ENCODE measurements at places on chromosomes 3 and 15. TPM values are rescaled to one million over a fixed set of nuclear protein-coding genes. Genes with fewer than 3 reads are reported as not detected.

ERICH6 gene
- total RNA-seq, result not detected

CCDC191 gene
- 1.4 TPM for total RNA-seq

DNA sequence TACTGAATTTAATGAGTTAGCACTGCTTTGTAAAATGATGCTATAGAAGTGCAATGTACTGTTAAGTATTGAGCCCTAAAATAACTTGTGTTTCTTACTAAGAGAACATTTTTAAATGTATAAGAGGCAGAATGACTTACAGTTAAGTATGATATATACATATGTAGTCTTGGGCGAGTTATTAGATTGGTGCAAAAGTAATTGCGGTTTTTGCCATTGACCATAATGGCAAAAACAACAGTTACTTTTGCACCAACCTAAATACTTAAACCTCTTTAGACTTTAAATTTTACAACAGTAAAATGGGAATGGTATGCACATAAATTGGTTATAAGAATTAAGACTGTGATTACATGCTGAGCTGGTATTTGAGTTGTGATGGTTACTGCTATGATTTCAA lies 79.8 kb downstream of the CNTN3 start:
- no peak for DNase-seq

GRCh38 chr15:71082803-71083202 lies 32.5 kb upstream of the THSD4 start:
- peak; percentile 32 for DNase-seq

DNA sequence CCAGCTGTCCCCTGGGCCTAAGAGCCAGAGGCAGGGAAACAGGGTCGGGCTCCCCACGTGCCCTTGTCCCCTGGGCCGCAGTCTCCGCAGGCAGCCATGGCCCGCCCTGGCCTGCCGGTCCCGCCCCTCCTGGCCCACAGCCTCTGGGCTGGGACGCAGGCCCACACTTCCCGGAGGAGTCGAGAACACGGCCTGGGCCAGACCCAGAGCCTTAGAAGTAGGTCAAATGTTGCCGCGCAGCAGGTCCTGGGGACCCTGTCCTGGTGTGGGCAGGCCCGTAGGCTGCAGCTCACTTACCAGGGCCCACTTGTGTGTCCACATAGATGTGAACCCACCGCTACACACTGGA lies 4.3 kb upstream of the MYL3 start:
- DNase-seq, result peak; percentile 91

DNA sequence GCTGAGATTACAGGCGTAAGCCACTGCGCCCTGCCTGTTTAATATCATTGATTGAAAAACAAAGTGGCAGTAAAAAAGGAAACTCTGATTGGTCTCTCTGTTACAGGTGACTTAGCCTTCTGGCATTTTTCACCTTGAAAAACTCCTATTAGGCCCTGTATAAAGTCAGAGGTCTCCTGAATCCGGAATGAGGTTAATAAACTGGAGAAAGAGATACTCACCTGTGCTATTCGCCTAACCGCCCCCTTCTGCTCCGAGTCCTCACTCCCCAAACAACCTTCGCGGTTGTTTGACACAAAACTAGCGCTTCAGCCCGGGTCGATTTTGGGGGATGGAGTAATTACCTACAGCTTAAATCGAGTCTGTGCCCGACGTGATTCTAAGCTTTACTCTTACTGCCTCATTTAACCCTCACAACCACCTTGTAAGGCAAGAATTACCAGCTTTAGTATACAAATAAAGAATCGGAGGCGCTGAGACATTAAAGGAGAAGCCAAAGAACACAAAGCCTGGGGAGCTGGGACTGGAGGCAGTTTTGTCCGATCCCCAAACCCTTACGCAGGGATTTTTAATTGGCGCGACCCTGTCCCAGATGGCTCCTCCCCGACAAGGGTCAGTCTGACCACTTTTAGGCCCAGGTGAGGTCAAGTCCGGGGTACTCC lies 441 bp downstream of the CEP70 start:
- no peak for DNase-seq

DNA sequence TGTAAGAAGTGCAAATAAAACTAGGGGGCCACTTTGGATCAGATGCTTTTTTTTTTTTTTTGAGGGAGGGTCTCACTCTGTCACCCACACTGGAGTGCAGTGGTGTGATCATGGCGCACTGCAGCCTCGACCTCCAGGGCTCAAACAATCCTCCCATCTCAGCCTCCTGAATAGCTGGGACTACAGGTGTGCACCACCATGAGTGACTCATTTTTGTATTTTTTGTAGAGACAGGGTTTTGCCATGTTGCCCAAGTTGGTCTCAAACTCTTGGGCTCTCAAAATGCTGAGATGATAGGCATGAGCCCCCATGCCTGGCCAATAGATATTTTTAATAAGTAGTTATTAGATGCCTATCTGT lies 20.8 kb downstream of the CCR1 start:
- DNase-seq, result no peak

- DNase-seq, result no peak
These were observed 83.6 kb upstream of the SLCO3A1 start for GRCh38 chr15:91769894-91770293.

DNA sequence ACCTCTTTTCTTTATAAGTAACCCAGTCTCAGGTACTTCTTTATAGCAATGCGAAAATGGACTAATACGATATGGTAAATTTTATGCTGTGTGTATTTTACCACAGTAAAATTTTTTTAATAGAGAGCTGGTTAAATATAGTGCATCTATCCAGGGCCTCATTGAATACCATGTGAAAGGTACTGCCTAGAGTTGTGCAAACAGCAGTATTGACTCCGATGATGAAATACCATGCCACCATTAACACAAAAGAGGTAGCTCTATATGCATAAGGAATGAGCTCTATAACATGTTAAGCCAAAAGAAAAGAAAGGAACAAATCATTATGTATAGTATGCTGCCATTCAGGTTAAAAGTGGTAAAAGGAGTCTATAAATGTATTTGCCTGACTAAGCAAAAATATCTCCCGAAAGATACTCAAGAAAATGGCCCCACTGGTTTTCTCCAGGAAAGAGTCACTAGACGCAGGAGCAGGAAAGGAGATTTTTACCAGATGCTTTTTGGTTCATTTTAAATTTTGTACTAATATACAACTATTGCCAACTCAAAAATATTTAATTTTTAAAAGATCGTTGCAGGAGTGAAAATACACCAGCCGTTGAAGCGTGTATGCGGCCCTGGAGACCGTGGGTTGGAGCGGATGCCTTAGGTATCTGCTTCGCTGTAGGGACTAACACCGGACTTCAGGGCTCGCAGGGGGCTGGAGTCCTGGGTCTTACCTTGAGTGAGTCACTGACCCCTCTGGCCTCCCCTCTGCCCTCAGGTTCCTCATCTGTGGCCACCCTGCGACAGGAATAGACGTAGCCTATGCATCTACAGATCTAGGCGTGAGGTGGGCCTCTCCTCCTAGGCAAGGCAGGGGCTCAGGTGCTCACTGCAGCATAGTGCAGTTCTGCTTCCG lies 120.1 kb downstream of the CHSY1 start:
- no peak for DNase-seq

- DNase-seq, result no peak
These were observed 121.3 kb upstream of the WNT7A start for GRCh38 chr3:14001136-14001535.

GOLGA6L10 gene
- 0.15 TPM for total RNA-seq

FAM227B gene
- 9.8 TPM for total RNA-seq

TRIM42 gene
- total RNA-seq, result not detected

MORC1 gene
- total RNA-seq, result not detected

DNA sequence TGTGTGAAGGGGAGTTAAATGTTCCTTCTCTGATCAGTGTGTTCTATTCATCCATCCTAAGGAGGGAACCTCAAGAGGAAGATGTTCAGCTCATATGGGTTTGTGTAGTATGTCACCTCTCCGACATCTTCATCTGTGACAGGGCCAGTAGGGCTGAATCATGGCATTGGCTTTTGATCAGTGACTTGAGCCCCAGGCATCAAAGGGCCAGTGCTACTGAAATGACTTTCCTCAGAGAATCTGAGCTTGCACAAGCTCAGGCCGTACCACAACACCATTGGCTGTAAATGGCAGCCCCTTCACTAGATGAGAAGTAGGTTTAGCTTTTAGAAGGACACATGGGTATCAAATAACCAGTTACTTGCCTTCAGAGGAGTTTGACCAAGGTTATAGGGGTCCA lies 183.2 kb upstream of the NR2E3 start:
- DNase-seq, result no peak

Data from left cardiac atrium (tissue), 4 donors.